ENCODE measurements at places on chromosomes 12 and 14.

DNA sequence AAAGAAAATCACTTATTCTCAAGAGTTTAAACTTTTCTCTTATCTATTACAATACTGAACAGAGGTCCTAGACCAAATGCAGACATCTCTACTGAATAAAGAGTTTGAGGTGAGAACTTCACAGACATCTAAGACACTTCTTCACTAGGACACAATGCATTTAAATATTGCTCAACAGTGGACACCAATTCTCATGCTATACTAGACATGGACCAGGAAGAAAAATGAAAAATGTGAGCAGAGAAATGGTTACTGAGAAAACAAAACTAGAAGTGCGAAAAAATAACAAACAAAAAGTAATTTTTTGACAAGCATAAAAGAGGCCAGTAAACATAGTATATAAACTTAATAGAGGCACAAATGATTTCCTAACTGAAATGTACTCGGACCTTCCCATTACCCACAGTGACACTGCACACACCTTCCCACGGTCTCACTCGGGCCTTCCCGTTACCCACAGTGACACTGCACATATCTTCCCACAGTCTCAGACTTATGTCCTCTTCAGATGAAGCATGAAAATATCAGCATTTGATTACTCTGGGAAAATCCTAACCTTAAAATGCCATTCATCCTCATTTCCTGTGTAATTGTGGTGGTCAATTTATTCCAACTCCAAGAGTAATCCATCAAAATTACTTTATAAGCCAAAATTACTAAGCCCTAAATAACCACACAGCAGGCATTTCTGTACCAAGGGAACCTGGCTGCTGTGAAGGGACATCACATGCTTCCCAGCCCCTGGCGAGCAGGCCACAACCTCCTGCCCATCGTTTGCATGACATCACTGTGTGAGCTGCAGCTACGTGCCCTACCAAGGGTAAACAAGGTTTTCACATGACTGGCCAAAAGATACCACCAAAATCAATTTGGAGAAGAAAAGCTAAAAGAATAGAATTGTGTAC is 6.4 kb downstream of the SLC15A4 start:
- no peak for DNase-seq

DNA sequence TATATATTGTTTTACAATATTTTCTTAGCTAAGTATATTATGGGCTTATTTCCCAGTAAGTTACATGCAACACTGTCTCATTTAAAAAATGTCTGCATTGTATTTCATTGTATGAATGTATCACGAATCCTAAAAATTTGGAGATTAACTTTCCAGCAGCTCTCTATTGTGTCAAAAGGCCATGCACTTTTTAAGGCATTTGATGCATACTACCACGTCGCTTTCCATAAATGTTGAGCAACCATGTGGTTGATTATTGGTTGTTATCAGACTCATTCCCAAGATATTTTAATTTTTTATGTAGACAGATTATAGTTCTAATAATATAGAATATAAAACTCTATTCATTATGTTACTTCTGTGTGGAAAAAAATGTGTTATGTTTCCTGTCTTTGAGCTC is 79.9 kb downstream of the SMOC1 start:
- no peak for DNase-seq

DNA sequence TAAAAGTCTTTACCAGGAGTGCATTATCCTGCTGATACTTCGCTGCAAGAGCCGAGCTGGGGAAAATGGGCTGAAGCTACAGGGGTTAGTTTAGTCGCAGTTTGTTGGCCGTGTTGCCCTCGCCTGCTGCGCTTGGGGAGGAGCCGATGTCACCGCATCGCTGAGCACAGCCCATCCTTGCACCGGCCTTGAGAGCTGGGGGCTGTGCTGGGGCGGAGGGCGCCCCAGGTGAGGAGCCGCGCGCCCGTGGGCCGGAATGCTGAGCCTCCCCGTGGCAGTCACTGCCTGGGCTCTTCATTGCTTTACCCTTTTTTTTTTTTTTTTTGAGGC is 50.0 kb downstream of the ADGRD1 start:
- DNase-seq, result no peak

GRCh38 chr14:90599339-90599738 is 202.5 kb downstream of the CALM1 start:
- no peak for DNase-seq

GRCh38 chr12:101238800-101239329 is 28.8 kb upstream of the SLC5A8 start:
- DNase-seq, result no peak

DNA sequence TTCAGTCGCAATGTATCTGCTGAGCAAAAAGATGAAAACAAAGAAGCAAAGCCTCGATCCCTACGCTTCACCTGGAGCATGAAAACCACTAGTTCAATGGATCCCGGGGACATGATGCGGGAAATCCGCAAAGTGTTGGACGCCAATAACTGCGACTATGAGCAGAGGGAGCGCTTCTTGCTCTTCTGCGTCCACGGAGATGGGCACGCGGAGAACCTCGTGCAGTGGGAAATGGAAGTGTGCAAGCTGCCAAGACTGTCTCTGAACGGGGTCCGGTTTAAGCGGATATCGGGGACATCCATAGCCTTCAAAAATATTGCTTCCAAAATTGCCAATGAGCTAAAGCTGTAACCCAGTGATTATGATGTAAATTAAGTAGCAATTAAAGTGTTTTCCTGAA is 19.8 kb downstream of the CKB start:
- no peak for DNase-seq

- DNase-seq, result no peak
Observed at GRCh38 chr14:55277972-55278740, 6.9 kb downstream of the FBXO34 start.

- no peak for DNase-seq
Observed at GRCh38 chr12:4621511-4621910, 27.3 kb downstream of the AKAP3 start.

DNA sequence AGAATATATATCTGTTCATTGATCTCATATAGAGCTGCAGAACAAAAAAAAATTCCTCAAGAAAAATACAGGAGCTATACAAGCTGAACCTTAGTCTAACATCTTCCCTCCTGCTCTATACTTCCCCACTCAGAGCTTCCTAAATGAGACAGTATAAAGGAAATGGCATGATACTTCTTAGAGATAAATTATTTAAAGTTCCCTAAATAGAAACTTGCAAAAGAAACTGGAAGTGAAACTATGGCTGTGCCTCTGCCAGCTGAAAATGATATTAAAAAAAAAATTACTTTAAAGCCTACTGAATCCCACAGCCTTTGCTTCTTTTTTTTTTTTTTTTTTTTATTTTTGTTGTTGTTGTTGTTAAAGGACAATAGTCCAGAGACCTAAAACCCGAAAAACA is 11.6 kb upstream of the NEK9 start:
- no peak for DNase-seq

- DNase-seq, result no peak
Observed at GRCh38 chr12:89461190-89461589, 63.4 kb downstream of the GALNT4 start.

GRCh38 chr12:28086521-28087155 is 103.6 kb upstream of the CCDC91 start:
- DNase-seq, result no peak

- DNase-seq, result no peak
Observed at GRCh38 chr12:76614364-76614763, 54.8 kb upstream of the OSBPL8 start.

DNA sequence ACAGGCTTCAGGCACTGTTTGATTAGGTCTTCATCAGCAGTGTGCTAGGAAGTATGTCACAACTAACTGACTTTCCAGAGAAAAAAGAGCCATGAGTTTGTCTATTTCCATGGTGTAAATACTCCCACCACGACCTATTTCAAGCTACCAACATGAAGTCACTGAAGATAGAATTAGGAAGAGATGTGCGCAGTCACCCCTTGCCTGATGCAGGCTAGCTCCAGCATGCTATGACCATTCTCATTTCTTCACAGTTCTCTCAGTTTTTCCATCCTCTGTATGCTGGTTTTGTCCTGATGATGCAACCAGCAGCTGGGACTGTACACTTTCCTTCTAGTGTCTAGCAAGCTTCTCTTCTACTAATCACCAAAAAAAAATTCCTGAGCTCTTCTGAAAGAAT is 191.6 kb upstream of the NUDT4 start:
- DNase-seq, result no peak

DNA sequence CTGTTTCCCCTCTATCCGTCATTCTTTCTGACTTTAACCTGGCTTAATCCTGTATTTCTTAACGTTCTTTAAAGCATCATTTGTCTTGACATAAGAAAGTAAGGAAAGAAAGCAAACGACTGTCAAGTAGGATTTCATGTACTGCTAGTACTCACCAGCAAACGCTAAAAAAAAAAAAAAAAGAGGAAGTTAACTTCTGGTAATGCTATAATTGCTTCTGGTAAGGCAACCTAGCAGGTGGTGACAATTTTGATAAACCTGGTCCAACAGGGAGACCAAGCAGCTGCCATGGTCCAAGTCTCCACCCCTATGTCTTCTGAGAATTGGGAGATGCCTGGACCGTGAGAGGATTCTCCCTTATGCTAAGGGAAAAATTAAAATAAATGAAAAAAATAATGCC is 306.6 kb downstream of the DAD1 start:
- DNase-seq, result no peak

DNA sequence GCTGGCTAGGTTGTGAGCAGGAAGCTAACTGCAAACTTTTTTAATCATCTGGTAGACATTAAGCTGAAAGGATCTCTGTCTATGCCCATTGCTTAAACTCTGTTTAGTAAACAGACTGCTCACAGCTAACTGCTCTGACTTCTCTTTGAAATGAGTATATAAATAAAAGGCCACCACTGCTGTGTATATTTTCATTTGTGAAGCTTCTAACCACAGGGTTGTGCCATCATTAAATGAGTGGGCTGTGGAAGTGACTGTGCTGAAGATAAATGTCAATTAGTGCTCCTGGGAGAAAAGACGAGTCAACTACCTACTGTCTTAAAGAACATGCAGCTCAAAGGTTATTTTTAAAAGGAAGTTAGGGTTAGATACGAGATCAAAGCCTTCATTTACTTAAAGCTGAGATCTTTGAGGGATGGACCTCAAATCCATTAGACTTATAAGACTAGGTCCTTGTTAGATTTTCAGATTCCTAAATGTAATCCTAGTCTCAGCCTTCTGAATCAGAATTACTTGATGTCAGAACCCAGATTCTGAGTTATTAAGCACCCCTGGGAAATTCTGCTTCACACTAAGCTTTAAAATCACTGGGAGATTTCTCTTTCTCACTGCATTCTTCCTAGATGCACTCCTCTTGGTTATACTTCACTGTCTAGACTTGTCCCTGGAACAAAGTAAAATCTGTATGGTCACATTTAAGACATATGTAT is 213.1 kb upstream of the FLRT2 start:
- no peak for DNase-seq

GRCh38 chr12:11652351-11653040 is 3.0 kb downstream of the ETV6 start:
- no peak for DNase-seq

- DNase-seq, result no peak
Observed at GRCh38 chr14:50871228-50871627, 625 bp upstream of the ABHD12B start.

DNA sequence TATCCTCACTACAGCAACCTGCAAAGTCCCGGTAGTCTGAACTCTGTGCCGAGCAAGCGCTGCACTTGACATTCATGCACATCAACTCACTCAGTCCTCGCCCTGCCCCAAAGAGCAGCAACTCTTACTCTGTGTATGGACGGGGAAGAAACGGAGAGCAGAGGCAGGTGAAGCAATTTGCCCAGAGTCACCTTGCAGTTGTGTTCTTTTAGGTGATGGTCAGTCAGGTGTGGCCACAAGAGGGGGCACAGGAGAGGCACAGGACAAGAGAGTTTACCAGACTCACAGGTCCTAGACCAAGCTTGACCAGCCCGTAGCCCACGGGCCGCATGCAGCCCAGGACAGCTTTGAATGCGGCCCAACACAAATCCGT is 39.1 kb downstream of the TSPAN11 start:
- DNase-seq, result no peak

DNA sequence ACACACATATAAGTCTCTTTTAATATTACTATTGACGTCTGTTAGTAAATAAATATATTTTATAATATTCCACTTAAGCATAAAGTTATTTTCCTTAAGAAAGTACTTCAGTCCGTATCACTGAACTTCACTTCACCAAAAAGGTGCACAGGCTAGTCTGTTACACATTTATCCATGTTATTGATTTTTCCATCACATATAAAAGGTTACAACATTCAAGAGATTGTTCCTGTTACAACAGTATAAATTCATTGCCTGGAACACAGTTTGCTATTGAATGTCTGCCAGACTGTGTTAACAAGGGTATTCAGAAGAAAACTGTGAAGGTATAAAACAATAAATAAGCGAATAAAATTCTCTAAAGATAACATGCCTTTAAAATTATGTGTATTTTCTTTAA is 175.9 kb downstream of the NTS start:
- DNase-seq, result no peak

GRCh38 chr14:97571866-97572555 is 774.8 kb downstream of the VRK1 start:
- DNase-seq, result no peak

- peak; percentile 38 for DNase-seq
Observed at GRCh38 chr12:6867413-6868210, at the start of gene TPI1. TSS of gene TPI1 (plus strand) at chr12:6867531. CDS start at chr12:6867567, 36 bp downstream.

- DNase-seq, result peak; percentile 4
Observed at GRCh38 chr14:23070262-23071129, 13.2 kb upstream of the CDH24 start.

- DNase-seq, result no peak
Observed at GRCh38 chr14:74211945-74212580, 27.2 kb upstream of the VSX2 start.

DNA sequence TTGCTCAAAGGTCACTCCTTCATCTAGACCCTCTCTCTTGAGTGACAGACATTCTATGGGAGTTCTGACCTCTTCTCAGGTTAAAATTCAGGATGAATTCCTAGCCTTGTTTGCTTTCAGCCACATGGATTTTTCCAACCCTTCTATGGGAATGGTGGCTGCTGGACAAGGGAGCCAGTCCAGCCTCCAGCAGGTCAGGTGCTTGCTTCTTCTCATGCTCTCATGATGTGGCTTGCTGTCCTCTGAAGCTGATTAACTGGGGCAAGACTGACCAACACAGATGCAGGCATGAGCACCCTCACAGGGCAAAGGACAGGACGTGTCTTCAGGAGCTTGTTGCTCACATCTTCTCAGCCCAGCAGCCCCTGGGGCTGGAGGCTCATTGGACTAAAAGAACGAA is 97.2 kb upstream of the SLC35F4 start:
- DNase-seq, result no peak

DNA sequence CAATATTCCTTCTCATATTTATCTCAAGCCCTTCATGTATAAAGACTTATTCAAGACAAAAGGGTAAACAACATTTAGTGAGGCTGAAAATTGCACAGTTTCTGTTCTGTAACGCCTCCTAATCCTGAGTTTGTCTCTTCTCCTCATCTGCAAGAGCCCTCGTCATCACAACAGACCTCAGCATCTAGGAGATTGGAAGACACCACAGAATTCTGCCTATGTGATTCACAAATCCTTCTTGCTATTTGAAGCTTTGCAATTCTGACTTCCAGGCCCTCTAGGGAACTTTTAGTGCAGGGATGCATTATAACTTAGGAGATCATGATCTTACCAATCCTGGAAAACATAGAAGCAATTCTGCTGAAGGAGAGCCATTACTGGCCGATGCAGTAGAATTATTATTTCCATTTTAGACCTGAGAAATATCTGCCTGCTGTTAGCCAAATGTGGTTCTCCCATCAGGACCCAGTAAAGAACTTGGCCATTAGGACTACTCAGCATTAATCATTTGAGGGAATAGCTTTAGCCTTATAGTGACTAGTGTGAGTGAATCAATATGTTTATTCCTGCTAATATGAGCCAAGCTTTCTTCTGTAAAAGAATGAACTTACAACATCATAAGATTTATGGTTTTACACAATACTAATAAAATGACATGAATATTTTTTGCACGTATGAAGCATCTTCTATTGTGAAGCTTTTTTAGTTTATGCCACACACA is 119.5 kb downstream of the ANO4 start:
- DNase-seq, result no peak

GRCh38 chr12:50685641-50686040 is 78.3 kb upstream of the ATF1 start:
- DNase-seq, result no peak
